ENCODE measurements at places on chromosomes 4 and X.

- no peak for DNase-seq
These were observed 262.9 kb upstream of the IL1RAPL1 start for GRCh38 chrX:28324321-28324721.

DNA sequence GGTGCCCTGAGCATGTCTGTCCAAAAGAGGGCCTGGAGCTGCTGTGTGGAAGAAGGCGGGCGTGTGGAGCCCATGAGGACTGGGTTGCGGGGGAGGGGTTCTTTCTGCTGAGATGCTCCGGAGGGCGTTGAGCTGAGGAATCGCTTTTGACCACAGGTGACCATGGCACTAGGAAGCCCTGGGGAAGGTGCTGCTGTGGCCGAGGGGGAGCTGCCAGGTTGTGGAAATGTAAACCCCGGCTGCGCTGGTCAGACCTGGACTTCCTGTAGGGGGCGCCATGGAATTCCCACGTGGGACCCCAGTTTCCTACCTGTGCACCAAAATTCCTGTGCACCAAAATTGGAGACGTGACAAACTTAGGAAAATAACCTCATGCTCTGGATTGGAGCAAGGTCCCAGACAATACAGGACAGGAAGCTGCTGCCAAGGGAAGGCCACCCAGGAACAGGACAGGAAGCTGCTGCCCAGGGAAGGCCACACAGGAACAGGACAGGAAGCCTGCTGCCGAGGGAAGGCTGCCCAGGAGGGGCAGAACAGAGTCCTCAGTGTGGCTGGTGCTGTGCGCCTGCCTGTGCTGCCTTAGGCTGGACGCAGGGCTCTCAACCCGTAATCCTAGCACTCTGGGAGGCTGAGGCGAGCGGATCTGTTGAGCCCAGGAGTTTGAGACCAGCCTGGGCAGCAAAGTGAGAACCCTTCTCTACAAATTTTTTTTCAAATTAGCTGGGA, 28.4 kb upstream of the UVSSA start:
- DNase-seq: no peak

GRCh38 chr4:111400741-111401140, 744.5 kb upstream of the FAM241A start:
- peak; percentile 59 for DNase-seq

DNA sequence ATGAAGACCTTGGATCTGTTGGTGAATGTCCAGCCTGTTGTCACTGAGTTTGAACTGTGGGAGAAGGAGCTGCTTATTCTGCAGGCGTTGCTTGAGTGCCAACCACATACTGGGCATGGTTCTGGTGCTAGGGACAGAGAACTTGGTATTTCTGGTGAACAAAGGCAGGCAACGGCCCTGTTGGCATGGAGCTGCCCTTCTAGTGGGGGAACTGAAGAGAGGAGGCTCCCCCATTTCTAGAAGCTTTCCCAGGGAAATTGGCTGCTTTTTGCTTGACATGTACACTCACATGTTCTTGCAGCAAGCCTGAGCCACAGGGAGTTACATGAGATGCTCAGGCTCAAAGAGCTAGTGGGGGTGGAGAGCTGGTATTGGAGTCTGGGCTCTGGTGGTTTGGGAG, 8.9 kb upstream of the CD38 start:
- DNase-seq: no peak

GRCh38 chr4:135605076-135605475, 1403.5 kb upstream of the PABPC4L start:
- no peak for DNase-seq

DNA sequence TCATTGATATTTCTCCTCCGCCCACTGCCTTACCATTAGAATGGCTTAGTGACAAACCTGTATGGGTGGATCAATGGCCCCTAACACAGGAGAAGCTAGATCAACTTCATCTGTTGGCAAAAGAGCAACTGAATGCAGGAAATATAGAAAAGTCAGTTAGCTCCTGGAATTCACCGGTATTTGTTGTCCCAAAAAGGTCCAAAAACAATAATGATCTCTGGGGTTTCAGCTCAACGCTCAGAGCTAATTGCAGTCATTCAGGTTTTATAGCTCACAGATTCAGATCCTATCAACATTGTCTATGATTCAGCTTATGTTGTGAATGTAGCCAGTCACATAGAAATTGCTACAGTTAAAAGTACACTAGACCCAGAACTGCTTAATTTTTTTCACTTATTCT, 124.0 kb upstream of the ZCCHC13 start:
- DNase-seq: no peak

DNA sequence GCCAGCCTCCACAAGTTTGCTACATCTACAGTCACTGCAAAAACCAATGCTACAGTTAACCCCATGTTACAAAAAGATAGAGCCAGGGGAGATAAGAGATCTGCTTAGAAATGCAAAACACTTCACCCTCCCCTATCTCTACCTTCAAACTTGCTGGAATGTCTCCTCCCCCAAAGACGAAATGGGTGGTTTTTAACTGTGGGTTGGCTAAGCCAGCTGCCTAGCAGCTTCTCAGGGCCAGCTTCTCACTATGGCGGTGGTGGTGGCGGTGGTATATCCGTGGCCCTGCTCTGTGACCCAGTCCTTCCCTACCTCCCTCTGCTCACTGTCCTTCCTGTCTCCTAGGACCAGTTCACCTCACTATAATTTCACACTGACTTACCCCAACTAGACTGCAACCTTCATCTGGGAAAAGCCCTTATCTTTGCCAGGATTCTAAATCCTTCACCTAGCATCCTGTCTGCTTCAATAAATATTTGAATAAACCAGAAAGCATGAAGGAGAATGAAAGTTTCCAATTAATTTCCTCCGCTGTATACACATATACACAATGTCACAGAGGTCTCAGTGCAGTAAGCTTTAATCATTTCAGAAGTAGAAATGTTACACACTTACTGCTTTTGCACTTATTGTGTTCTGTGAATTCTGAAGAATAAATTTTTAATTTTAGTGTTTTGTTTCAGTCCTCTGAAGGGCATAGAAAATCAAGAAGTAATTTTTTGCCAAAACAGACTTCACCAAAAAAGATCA, 46.3 kb downstream of the SH3KBP1 start:
- DNase-seq: no peak

DNA sequence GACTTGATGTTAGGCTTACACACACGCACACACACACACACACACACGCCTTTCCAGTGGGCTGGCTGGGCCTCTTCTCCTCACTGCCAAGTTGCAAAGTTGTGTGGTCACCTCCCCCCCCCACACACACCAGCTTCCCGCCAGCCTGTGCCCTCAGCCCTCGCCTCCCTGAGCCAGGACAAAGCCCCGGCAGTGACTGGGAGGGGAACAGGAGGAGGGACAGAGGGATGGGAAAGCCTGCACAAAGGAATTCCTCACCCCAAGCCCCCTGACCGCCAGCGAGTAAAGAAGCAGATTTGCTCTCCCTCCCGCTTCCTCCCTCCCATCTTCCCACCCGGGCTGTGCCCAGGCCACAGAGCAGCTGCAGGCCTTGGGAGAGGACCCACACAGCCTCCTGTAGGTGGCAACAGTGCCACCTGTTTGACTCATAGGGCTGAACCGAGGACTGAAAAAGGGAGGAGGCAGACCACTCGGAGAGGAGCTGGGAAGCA, at the start of gene GDPD2:
Gene GDPD2 (plus strand): TSS at position 464 of the 491 bp plus-strand sequence. CDS start 1,671 bp downstream, outside the sequence.
- no peak for DNase-seq

- DNase-seq: no peak
These were observed 31.2 kb upstream of the VCX3B start for GRCh38 chrX:8433109-8434062.

DNA sequence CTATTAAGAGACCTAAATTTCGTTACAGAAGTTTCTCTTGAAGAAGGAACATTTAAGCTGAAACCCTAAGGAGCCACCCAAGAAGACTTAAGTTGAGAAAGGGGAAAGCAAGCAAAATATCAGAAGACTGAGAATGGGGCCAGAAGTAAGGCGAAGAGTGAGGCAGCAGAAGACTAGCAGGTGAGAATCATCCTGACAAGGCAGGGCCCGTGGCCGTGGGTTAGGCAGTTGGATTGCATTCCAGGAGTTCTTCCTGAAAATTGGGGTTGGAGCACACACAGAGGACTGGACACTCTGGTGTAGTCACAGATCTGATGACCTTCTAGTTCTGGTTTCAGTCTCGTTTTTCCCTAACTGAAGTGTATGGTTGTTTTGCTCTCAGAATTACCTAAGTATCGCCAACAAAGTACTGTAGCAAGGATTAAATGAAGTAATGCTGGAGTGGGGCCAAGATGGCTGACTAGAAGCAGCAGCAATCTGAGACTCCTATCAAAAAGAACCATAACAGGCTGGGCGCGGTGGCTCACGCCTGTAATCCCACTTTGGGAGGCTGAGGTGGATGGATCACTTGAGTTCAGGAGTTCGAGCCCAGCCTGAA, 94.4 kb upstream of the GUCY1A1 start:
- DNase-seq: no peak

DNA sequence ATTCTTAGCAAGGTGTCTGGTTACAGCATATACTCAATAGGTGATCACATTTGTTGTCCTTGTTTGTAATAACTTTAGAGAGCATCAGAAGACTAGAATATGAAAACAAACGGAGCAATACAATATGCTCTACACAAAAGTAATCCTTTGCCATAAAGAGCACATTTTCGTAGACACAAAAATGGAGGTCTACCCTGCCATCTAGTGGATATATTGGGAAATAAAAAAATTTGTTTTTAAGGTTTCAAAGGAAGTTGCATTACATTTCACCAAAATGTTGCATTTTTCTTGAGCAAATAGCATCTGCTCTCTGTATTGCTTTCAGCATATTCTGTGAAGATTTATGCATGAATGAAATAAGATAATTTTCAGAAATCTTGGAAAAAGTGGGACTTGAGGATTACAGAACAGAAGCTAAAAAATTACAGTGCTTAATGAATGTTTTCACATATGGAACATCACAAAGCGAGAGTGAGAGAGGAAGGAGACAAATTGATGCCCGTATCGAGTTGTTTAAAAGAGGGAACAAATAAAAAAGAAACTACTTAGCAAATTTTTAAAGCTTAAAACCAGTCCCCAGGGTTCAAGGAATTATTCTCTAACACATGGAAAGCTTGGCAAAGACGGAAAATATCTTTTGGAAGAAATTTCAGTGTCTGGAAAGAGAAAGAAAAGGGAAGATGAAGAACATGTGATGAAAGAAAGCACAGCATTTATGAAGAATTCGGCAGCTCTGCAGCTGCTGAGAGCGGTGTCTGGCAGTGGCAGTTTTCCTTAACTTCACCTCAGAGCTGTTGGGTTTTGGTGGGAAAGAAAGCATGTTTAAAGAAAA, 390.1 kb downstream of the ANKRD50 start:
- DNase-seq: no peak

GRCh38 chrX:72073633-72074032, 58.1 kb downstream of the RTL5 start:
- no peak for DNase-seq

- DNase-seq: no peak
These were observed 149.7 kb downstream of the PTTG2 start for GRCh38 chr4:38109896-38110295.

DNA sequence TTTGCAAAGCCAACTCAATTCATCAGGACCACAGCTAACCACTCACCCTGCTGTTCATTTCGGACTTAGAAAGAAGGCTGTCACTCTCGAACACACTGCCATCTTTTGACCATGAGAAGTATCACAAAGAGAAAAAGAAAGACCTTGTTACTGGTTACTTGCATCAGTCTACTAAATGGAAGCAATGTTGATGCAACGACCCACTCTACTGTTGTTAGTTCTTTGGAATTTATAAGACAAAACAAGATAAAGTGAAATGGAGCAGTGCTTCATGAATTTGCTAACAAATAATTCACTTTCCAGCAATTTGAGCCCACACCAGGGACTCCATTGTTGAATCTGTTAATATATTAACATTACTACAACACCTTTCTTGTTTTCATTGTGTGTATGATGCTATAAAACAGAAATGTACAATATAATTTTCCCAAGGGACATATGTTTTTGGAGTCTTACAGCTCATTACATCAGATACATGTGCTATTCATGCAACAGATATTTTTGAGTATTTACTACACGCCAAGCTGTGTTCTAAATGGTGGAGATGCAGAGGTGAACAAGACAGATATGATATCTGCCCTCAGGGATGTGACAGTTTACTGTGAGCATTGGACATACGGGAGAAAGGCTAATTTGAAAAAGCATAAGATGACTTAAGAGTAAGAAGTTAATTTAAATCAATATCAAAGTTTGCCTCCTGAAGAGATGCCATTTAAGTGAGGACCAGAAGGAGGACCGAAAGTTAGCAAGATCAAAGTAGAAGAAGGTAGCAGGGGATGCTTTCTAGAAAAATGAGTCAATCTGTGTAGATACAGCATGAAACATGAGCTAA, 87.2 kb downstream of the AREG start:
- peak; percentile 6 for DNase-seq

GRCh38 chrX:5915783-5916182, 312.9 kb downstream of the NLGN4X start:
- DNase-seq: no peak

- DNase-seq: no peak
These were observed 75.4 kb downstream of the LIMCH1 start for GRCh38 chr4:41613386-41613785.
